ENCODE measurements at places on chromosomes 13 and 19.

DNA sequence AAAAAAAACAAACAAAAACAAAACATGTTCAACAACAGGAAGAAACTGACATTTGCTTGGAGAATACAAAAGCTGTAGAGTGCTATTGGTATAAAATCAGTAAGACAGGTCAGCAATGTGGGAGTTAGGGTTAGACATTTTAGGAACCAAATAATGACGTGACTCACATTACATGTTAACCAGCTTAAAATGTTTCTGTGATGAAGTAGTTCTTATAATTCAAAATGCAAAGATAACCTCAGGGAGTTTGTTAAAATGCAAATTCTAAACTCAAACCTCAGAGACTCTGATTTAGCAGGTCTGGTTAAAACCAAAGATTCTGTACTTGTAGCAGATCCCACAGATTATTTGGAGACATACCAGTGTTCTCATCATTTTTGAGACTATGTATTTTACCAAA is 549.4 kb upstream of the SLITRK1 start:
- no peak for DNase-seq

DNA sequence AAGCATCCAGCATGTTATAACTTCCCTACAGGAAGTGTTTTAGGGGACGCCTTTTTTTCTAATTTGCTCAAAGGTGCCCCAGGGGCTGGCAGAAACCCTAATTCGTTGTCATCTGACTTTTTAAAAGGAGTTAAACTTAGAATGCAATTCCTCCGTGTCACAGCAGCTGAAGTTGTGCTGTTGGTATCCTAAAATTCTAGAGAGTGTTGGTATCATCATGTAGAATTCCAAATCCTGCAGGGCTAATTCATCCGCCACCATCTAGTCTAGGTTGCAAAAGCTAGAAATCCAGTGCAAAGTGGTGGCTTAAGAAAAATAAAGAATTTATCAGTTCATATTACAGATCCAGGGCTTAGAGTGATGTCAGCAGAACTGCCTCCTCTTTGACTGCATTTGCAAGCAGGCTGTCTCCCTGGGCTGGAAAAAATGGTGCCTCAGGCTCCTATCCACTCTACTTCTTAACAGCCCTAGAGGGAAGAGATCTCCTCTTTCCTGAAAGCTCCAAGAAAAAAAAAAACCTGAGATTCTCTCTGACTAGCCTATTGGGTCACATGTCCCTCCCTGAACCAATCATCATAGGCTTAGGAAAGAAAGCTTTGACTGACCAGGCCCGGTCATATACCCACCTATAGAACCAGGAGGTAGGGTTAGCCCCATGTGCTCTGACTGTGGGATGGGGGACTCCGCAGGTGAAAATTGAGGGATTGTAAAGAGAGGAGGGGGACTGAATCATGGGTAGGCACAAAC is 73.0 kb downstream of the MAP4K1 start:
- no peak for DNase-seq

DNA sequence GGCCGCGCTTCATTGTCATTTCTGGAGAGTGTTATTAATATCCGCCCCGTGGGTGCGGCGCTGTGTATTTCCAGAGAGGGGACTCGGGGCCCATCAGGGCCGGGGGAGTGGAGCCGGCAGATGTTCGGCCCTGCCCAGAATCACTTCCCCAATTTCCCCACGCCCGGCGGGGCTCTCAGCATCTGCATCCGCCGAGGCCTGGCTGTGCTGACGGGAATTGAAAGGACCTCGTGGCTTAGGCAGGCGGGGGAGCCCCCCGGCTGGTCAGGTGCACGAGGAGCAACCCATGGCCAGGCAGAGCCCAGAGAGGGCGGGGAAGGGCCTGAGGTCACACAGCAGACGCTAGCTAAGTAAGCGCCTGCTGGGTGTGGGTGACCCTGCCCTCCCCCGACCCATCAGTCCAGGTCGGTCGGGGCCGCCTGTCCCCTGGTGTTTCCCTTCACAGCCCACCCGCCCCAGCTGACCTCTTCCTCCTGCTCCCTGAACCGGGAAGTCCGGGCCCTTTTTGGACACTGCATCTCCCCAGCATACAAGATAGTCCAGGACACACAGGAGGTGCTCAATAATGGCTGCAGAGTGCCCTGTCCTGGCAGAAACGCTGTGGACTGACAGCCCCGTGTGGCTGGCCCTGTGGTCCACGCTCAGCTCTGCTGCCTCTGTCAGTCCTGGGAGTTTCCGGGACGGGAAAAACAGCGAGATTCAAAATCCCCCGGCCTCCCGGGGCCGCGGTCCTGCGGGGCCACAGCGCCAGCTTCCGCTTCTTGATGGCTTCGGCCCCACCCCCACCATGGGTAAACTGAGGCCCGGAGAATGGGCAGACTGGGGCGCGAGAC is 22.1 kb downstream of the ARID3A start:
- DNase-seq = no peak

DNA sequence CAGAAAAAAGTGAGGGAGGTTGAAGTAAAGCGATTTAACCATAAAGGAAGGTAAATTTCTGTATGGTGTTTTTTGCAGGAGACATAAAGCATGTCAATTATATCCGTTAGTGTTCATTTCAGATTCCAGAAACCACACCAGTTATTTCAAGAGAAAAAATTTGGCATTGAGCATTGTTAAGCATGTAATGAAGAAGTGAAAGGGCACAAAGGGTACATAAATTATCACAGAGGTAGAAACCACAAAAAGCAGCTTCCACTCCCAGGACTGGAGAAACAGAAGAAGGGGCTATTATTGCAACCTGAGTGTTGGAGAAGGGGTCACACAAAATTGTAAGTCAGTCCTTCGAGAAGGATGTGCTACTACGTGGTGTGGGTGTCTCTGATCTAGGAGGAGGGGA is 72.2 kb upstream of the DACH1 start:
- DNase-seq = no peak

- no peak for DNase-seq
These were observed 19.1 kb upstream of the EBI3 start for GRCh38 chr19:4210166-4210731.

- DNase-seq = no peak
These were observed 11.4 kb upstream of the STARD13 start for GRCh38 chr13:33296793-33297425.

- DNase-seq = no peak
These were observed 65.6 kb downstream of the IRS2 start for GRCh38 chr13:109720758-109721184.

Data from stimulated activated CD8-positive, alpha-beta memory T cell treated with anti-CD3 and anti-CD28 coated beads, Interleukin-4, amount 100 ng/mL, for 1 hour (primary cell).